DMS79 treated with DMSO at 0.1 percent for 48 hours (cell line): ENCODE measurements at places on chromosomes 7 and 10.

GRCh38 chr10:15293862-15294842, 76.9 kb downstream of the FAM171A1 start:
- DNase-seq, result no peak

GRCh38 chr10:77603534-77603927, 34.1 kb downstream of the KCNMA1 start:
- no peak for DNase-seq

DNA sequence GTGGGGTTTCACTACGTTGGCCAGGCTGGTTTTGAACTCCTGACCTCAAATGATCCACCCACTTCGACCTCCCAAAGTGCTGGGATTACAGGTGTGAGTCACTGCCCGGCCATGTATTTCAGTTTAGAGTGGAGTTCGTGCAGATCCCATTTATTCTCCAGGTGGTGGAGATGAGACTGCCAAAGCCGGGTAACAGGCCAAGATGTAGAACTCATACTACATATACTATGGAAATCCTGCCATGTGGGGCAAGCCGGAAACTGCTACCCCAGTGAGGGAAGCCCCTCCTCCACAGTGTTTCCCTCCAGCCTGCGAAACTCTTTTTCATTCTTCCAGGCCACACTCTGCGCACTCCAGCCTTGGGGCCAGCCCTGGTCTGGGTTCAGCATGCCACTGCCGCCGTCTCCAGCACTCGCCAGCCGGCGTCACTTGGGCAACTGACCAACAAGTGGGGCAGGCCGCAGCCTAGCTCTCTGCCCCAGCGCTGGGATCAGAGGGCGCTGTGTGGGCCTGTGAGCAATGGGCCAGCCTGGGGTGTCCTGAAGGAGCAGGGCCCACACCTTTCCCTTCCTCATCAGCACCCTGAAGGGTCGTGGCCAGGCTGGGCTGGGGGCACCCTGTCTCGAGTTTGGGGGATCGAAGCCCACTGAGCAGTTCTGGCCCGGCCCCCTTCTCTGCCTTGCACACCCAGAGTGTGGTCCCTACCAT, 122.0 kb downstream of the TRRAP start:
- DNase-seq, result no peak

DNA sequence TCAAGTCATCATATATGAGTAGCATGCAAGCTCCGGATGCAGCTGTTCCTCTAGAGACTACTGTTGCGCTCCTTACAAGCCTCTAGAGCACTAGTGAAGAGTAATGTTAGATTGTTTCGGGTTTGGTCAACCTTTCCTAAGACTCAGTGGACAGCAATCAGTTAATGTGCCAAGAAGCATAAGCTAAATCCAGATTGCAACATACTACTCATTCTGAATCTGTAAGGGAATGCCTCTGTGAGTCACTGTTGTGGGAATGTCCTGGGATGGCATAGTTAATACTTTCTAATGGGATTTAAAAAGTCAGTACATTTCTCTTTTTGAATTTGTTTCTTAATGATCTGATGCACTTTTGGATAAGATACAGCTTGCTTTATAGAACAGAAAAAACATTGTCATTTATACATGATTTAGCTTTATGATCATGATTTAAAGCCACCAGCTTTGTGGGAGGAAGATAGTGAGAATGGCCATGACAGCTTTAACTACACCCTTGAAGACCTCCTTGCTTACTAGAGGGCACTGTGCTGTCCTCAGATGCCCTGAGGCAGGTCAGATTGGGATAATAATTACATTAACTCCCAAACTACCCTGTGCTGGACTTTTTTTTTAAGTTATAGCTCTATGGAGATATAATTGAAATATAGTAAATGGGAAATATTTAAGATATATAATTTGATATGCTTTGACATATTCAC, 138.4 kb downstream of the SDK1 start:
- DNase-seq, result no peak

DNA sequence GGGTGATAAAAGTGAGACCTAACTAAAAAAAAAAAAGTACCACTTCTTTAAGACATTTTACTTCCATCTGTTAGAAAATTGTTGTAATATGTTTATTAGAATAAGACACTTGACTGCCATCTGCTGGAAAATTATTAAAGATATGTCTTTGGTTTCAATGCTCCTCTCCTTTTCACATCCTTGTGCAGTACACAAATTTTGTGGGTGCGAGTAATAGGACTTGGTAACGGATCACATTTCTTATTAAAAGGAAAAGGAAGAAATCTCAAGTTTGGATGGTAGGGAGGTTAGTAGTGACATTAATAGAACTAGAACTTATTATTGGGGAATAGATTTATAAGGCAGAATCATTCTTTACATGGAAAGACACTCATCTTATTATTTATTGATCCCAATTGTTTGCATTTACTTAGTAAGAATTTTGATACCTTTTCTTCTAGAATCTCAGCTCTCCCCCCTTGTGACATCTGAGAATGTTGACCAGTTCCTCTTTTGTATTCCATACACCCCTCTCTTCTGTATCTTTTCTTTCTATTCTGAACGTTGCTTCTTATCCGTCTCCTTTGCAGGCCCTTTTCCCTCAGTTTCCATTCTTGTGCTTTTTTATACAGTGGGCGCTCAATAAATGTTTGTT, 43.0 kb upstream of the RPA3 start:
- DNase-seq, result peak; percentile 46

- DNase-seq, result no peak
Measured at GRCh38 chr10:1346201-1346600, 290.0 kb downstream of the WDR37 start.

- no peak for DNase-seq
Measured at GRCh38 chr10:43573250-43574000, 991 bp downstream of the ZNF239 start.

GRCh38 chr7:127290801-127291361, 38.1 kb upstream of the GRM8 start:
- no peak for DNase-seq

DNA sequence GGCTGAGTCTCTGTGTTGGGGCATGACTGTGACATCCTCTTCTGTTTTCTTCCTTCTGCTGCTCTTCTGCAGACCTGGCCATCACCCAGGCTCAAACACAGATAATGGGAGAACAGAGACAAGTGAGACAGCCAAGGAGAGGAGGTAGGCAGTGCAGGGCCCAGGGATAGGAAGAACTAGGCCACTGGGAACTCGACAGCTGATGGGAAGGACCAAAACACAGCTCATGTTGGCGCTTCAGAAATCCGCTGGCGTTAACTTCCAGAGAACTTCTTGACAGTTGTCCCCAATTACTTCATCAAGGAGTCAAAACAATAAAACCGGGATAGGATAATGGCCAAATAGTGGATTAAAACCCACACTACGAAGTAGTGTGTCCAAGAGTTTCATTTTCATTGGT, 97.0 kb upstream of the PALS2 start:
- no peak for DNase-seq

DNA sequence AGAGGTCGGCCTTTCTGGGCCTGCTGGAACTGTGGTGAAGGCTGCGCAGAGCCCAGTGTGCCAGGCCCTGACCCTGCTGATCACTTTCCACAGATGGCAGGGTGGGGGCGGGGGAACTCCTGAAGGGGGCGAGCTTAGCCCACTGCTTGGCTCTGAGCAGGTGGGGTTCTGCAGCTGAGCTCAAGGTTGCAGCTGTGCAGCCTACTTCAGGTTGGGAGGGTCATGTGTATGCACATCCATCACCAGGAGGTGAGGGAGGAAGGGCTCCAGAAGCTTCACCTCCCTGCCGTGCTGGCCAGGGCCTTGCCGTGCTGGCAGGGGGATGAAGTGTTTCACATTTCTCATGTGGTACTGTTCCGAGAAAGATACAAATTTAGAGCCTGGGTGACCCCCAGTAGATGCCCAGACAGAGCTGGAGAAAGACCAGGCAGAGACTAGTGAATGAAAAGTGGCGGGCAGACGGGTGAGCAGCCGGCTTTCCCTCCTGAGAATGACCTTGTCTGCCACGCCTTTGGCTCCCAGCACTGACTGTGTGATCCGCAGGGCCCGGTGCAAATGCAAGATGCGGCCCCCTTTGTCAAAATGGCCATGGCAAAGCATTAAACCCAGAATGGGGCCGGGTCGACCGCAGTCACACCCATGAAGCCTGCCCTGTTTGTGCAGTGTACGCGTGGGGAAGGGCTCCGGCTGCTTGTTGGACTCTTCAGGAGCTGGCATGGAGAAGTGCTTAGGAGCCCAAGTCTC, 25.2 kb downstream of the FAM241B start:
- DNase-seq, result no peak

DNA sequence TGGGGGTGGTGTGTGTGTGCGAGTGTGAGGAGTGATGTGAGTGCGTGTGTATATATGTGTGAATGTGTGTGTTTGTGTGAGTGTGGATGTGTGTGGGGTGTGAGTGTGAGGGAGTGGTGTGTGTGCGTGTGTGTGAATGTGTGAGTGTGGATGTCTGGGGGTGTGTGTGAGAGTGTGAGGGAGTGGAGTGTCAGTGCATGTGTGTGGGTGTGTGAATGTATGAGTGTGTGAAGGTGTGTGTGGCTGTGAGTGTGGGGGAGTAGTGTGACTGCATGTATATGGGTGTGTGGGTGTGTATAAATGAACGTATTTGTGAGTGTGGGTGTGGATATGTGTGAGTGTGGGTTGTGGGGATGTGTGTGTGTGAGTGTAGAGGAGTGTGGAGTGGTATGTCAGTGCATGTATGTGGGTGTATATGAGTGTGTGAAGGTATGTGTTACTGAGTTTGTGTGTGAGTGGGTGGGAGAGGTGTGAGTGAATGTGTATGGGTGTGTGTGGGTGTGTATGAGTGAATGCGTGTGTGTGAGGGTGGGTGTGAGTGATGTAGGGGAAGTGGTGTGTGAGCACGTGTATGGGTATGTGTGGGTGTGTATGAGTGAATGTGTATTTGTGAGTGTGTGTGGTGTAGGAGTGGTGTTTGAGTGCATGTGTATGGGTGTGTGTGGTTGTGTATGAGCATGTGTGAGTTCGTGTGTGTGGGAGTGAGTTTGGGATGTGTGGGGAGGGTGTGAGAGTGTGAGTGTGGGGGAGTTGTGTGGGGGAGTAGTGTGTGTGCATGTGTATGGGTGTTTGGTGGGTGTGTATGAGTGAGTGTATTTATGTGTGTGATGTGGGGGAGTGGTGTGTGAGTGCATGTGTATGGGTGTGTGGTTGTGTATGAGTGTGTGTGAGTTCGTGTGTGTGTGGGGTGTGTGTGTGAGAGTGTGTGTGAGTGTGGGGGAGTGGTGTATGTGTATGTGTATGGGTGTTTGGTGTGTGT, 28.5 kb upstream of the NUB1 start:
- DNase-seq, result no peak

GRCh38 chr7:128253701-128254100, 12.6 kb downstream of the LEP start:
- DNase-seq, result no peak

GRCh38 chr7:69681181-69681580, 82.9 kb downstream of the AUTS2 start:
- DNase-seq, result no peak

DNA sequence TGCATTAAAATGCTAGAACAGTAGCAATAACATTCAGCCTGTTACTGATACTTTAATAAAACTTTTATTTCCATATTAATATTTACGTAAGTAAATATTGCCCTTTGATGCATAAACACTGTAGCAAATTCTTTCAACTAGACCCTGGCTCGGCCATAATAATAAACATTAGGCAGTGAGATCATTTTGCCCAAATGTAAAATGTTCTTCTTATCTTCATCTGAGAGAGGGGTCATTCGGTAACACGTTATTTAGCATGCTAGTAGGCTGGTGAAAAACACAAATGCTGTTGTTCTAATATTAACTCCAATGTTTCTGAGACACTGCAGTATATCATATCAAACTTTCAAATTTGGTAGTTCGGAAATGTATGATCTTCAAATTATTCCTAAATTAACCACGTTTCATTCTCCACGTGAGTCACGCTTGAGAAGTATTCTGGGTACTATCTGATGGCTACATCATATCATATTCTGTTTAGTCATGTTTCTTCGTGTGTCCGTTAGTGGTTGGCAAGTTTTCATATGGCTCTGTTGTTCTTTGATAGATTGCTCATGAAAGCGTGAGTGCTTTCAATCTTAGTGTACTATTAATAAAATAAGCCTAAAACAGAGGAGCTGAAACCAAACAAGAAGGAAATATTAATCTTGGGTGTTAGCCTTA, 145.8 kb downstream of the NSUN6 start:
- no peak for DNase-seq

DNA sequence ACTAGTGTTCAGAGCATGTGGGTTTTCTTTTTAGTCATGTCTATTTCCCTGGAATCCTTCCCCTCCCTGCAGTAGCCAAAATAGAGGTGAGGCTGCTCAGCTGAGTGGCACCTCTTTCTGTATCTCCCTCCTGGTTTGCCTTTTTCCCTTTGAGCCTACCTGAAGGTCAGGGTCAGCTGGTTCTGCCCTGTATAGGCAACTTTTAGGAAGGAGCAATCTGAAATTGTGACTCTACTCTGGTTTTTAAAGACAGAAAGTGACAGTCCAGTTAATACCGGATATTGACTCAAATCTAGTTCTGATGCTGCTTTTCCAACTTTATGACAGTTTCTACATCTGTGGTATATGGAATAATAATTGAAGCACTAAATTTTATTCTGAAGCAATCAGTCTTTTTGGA, 26.0 kb downstream of the CCM2 start:
- no peak for DNase-seq

DNA sequence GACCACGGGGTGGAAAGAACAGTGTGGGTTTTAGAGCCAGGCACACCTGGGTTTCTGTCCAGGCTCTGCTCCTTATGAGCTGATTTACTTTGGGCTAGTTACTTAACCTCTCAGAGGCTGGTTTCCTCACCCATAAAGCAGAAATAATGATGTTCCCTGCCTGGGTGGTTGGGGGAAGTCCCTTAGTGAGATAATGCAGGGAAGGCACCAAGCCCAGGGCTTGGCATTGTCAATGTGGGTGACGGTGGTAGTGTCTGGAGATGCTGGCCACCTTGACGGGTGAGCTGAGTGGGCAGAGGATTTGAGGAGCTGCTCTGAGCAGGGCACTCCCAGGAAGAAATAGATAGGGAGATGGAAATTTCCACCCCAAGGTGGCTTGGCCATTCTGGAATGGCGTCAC, 65.2 kb downstream of the SH2D4B start:
- DNase-seq, result no peak

GRCh38 chr10:96470116-96470743, 43.5 kb downstream of the TLL2 start:
- DNase-seq, result no peak

- peak; percentile 77 for DNase-seq
Measured at GRCh38 chr7:117323851-117324711, 1.2 kb upstream of the WNT2 start.

- no peak for DNase-seq
Measured at GRCh38 chr7:140526214-140526613, 46.9 kb upstream of the MKRN1 start.

- no peak for DNase-seq
Measured at GRCh38 chr7:75969704-75970498, 24.5 kb downstream of the TMEM120A start.

GRCh38 chr7:79612022-79612421, 158.6 kb upstream of the MAGI2 start:
- DNase-seq, result no peak

GRCh38 chr7:106057962-106058927, 53.9 kb downstream of the SYPL1 start:
- DNase-seq, result peak; percentile 93
